HS-27A (cell line): ENCODE measurements at places on chromosomes 7 and 10.

DNA sequence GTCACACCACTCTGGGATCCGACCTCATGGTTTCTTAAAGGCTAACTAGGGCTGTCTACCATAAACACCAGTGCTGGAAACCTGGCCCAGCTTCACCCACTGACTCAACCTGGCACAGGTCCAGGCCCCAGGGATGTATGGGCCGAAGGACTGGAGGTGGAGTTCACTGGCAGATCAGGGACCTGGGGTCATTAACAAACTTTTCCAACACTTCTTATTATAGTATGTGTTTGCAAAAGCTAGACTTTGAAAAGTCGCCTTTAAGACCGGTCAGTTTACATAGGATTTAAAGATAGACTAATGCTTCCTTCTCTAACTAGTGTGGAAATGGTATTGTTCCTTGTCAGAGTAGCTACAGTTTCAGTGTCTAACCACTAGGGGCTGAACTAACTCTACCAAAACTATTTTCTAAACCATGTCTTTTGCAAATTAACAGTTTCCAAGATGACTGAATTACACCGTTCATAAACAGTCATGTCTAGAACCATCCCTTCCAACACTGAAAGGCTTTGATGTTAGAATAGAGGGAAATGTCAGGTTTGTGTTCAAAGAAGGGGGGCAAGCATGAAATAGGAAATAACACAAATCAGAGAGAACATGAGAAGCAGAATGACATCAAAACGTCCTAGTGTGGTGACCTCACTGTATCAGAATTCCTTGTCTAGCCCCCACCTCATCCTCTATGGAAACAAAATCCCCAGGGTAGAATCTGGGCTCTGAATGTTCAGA lies 29.7 kb downstream of the STN1 start:
- peak; percentile 35 for DNase-seq

GRCh38 chr10:65394502-65395297 lies 1531.1 kb upstream of the LRRTM3 start:
- no peak for DNase-seq

DNA sequence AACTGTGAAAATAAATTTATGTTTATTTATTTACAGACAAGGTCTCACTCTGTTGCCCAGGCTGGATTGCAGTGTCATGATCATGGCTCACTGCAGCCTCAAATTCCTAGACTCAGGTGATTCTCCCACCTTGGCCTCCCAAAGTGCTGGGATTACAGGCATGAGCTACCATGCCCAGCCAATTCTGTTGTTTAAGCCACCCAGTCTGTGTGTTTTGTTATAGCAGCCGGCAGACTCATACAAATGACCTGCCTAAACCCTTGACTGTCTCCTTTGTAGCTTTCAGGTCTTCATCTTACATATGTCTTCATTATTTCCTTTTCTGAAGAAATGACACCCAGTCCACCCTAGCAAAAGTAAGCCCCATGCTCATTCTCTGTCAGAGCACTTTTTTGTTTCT lies 43.8 kb upstream of the KMT2C start:
- no peak for DNase-seq

GRCh38 chr7:14457568-14458453 lies 444.7 kb downstream of the DGKB start:
- DNase-seq = peak; percentile 34

DNA sequence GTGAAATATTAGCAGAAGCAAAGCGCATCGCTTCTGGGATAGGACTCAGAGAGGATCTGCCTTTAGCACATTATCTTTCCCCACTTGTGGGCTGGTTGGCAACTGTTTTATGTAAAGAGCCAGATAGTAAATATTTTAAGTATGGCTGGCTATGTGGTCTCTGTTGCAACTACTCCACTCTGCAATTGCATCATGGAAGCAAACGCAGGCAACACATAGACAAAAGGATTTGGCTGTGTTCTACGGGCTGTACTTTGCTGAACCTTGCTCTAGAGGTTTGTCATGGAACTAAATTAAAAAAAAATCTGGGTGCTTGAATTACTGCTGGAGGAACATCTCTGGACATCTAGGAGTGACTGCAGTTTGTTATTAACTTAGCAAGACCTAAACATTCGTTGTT lies 307.8 kb upstream of the TPK1 start:
- DNase-seq = no peak

GRCh38 chr10:129656642-129657041 lies 189.6 kb downstream of the MGMT start:
- DNase-seq = no peak

GRCh38 chr7:98779800-98780587 lies 89.8 kb downstream of the TMEM130 start:
- DNase-seq = no peak

- no peak for DNase-seq
These were observed 78.2 kb upstream of the ZNF92 start for GRCh38 chr7:65295409-65295808.

GRCh38 chr7:133511708-133512107 lies 258.8 kb downstream of the EXOC4 start:
- no peak for DNase-seq

GRCh38 chr7:135970682-135971365 lies 6.3 kb downstream of the MTPN start:
- no peak for DNase-seq

DNA sequence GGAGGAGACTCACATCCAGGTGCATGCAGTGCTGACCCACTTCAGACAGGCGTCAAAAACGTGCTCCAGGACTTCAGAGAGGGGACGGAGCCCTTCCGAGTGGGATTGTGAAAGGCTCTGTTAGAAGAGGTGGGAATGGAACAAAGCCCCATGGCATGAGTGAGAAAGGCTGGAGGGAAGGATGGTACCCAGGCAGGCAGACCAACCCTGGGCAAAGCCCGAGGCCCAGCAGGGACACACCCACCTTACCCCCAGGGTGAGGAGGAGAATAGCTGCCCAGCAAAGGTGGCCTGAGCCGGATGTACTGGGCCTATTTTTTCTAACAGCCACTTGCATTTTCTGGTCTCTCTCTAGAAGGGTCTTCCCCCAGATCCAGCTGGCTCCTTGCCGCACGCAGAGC lies 14.8 kb downstream of the CHAT start:
- no peak for DNase-seq

GRCh38 chr7:86720306-86720705 lies 76.6 kb downstream of the GRM3 start:
- no peak for DNase-seq

- no peak for DNase-seq
These were observed 140.3 kb downstream of the GPR85 start for GRCh38 chr7:112946350-112946749.

GRCh38 chr7:55477781-55478374 lies 94.4 kb downstream of the VOPP1 start:
- DNase-seq = peak; percentile 50

DNA sequence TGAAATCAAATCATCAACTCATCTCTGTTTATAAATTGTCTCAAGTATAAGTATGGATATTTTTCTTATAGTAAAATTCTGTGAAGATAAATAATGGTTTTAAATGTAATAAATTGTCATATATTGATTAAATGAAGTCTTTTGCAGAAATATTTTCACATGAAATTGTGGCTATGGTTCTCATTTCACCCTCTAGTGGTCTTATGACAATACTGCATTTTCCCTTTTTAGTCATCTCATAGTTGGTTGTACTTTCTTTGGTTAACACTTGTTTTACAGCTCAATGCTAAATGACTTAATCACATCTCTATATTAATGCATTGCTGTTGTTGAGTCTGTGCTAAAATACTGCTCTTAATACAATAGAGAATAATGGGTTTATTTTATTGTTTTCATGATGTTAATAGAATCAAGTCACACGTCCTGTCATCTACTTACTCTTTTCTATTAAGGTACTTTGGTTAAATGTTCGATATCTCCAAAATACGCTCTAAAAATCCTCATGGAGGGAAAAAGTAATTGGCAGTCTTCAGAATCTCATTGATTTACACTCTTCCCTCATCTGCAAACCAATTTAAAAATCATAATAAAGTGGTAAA lies 38.0 kb upstream of the CACNA2D1 start:
- DNase-seq = peak; percentile 2

DNA sequence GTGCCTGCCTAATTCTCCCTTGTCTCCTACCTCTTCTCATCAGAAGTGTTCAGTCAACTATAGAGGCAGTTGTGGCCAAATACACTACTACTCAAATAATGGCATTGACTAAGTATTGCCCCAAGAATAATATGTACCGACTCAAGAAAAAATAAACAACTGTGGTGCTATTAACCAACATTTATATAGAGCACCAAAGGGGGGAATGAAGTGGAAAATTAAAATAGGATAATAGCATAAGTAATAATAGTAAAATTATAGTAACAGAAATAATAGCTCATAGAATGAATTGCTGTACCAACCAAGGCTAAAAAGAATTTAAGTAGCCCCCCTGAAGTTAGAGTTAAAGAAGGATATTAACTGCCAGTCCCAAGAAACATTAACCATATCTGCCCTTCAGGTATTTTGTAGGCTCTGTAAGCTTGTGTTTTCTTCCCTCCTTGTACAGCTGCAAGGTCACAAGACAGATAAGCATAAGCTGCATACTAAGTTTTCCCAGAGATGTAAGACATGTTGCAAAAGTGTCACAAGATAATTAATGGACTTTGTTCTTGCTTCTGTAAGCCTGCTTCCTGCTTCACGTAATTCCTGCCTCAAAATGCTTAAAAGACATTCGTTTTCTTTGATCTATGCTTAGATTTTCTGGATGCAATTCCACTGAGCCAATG lies 10.9 kb upstream of the CYREN start:
- DNase-seq = no peak

- no peak for DNase-seq
These were observed 28.7 kb downstream of the RBM48 start for GRCh38 chr7:92557249-92557648.

- DNase-seq = no peak
These were observed 65.9 kb upstream of the FZD1 start for GRCh38 chr7:91198371-91198770.

- no peak for DNase-seq
These were observed 5.4 kb downstream of the CRYGN start for GRCh38 chr7:151434549-151434948.

- no peak for DNase-seq
These were observed 106.6 kb upstream of the COL1A2 start for GRCh38 chr7:94288096-94288495.

DNA sequence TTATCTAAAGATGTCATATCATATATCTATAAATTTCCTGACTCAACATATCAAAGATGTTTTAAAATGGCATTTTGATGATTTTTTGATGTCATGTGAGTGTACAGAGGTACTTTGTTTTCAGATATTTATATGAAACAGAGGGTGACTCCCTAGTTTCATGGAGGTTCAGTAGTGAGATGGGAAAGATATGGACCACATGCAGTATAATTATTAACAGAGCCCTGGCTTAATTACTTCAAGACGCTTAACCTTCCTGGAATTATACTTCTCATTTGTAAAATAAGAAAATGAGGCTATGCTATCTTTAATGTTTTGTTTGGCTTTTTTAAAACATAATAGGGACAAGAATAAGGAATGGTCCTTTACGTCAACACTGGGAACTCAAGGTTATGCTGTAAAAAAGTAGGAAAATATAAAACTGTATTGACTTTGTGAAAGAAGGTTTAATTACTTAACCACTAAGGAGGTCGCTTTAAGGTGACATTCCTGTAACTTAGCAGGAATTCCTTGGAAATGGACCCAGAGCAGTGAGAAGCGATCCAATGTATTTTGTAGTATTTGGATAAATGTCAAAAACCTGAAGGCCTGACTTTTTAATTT lies 821.0 kb upstream of the IGFBP3 start:
- no peak for DNase-seq

- no peak for DNase-seq
These were observed 106.1 kb downstream of the SND1 start for GRCh38 chr7:127758105-127758504.

- DNase-seq = no peak
These were observed 70.6 kb downstream of the STEAP1B start for GRCh38 chr7:22429386-22429785.

GRCh38 chr10:17882557-17882956 lies 69.2 kb upstream of the SLC39A12 start:
- no peak for DNase-seq

GRCh38 chr7:151777495-151777880 lies 99.4 kb downstream of the PRKAG2 start:
- DNase-seq = no peak

DNA sequence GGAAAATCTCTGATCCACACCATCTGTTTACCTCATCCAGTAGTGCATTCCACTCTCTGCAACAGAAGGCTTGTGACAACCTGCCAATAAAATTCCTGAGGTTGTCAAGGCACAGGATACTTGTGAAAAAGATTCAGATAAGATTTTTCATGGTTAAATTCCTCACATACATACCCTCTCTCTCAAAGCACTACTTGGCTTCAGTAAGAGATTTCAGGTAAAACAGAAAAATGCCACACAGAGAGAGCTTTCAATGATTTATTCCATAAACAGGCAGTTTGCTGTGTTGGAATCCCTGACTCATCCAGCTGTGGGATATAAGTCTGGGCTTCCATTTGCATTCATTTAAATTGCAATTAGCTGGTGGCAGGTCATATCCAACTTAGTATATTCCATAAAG lies 99.7 kb upstream of the CAV2 start:
- DNase-seq = peak; percentile 65

DNA sequence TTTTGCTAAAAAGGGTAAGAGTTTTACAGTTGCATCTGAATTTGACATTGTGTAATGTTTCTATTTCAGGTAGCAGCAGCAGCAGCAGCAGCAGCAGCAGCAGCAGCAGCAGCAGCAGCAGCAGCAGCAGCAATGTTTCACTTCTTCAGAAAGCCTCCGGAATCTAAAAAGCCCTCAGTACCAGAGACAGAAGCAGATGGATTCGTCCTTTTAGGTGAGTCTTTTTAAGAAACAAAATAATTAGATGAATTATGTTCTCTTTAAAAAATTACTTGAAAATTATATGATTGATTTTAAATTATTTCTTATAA lies 32.6 kb downstream of the UMAD1 start:
- no peak for DNase-seq

GRCh38 chr10:67834375-67834774 lies 3.6 kb downstream of the DNAJC12 start:
- no peak for DNase-seq
